ENCODE measurements at places on chromosomes 11 and 22.

- no peak for DNase-seq
Observed at GRCh38 chr22:45179276-45180049, 15.7 kb downstream of the NUP50 start.

DNA sequence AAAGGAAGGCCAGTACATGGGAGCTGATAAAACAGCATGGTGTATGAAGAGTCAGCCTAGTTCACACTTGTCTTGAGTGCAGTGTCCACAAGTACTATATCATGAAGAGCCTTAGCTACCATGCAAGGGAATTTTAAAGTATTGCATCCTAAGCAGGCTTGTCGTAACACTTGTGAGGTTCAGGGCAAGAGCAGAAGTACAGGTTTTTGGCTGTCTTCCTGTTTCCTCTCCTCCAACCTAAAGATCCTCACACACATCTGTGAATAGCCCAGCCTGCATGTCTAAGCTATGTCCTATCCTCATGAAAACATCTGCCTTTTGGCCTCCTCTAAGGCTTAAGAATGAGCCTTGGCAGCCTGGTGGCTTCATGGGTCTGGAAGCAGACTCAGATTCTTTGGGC, 34.6 kb upstream of the TMEM123 start:
- no peak for DNase-seq

GRCh38 chr11:102244681-102245409, 72.4 kb upstream of the BIRC3 start:
- DNase-seq, result no peak

DNA sequence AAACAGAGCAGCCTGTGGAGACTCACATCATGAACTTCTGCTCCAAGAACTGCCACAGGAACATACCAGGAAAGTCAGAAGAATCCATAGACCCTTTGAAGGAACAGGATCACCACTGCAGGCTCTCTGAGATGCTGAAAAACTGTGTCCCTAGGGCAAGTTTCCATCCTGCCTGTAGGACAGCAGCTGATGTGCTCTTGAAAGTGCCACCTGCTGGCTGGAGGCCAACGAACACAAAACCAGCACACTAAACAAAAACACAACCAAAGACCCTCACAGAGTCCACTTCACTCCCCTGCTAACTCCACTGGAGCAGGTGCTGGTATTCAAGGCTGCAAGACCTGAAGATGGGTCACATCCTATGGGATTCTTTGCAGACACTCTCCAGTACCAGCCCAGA, 12.0 kb upstream of the NXPE1 start:
- DNase-seq, result no peak

GRCh38 chr11:12410006-12410728, 32.8 kb downstream of the PARVA start:
- DNase-seq, result no peak
